ENCODE measurements at places on chromosomes 2 and 18. TPM values are rescaled to one million over a fixed set of nuclear protein-coding genes. Genes with fewer than 3 reads are reported as not detected.

Gene ANKRD30BL
- total RNA-seq, result not detected

Gene CCDC68
- total RNA-seq, result 1.3 TPM

Gene TMEM37
- 0.76 TPM for total RNA-seq

Gene COL6A3
- 2,116 TPM for total RNA-seq

Gene LIPG
- 0.32 TPM for total RNA-seq

Gene CIDEA
- 0.52 TPM for total RNA-seq

Gene CACNB4
- total RNA-seq, result 102 TPM

Gene MYO7B
- 0.13 TPM for total RNA-seq

Gene HTR2B
- 1.2 TPM for total RNA-seq

Gene SERPINB10
- total RNA-seq, result not detected

Gene RMC1
- total RNA-seq, result 20.3 TPM

Gene PID1
- total RNA-seq, result 15.4 TPM

Gene PAX3
- total RNA-seq, result 0.11 TPM

Gene FAP
- total RNA-seq, result 225 TPM

Gene EMILIN1
- 113 TPM for total RNA-seq

Gene CNGA3
- 0.43 TPM for total RNA-seq

Gene EFR3B
- 5.4 TPM for total RNA-seq

Gene ADCY3
- total RNA-seq, result 30.7 TPM

Gene MTIF2
- total RNA-seq, result 44.3 TPM

Gene OXER1
- 0.13 TPM for total RNA-seq

Gene GREB1L
- under 0.01 TPM for total RNA-seq

Gene NLRC4
- not detected for total RNA-seq

Gene GCA
- 6.4 TPM for total RNA-seq

Gene RNF152
- total RNA-seq, result 10.6 TPM

Gene UGT1A10
- total RNA-seq, result not detected

Gene CYS1
- total RNA-seq, result 8.3 TPM

Gene RND3
- total RNA-seq, result 497 TPM

Gene ERFE
- total RNA-seq, result 3.7 TPM

Gene EML4
- total RNA-seq, result 44.2 TPM

Gene MAP3K19
- total RNA-seq, result not detected

Gene PPIL3
- 64.2 TPM for total RNA-seq

Gene IGFBP5
- total RNA-seq, result 1,050 TPM

Gene ADAM17
- total RNA-seq, result 52.9 TPM

Gene NOL4
- total RNA-seq, result not detected

Gene RNF103
- 40.9 TPM for total RNA-seq

Gene DUSP2
- total RNA-seq, result 1.2 TPM

Gene CXCR4
- total RNA-seq, result 0.13 TPM

Gene GPR155
- total RNA-seq, result 5.8 TPM

Gene SERPINB3
- not detected for total RNA-seq

Gene GPR75
- total RNA-seq, result 4.5 TPM

Gene PIK3C3
- 86.5 TPM for total RNA-seq

Gene NTSR2
- total RNA-seq, result not detected

Gene UCN
- total RNA-seq, result 1.4 TPM

Gene PRSS56
- not detected for total RNA-seq

All from articular chondrocyte of knee joint (primary cell).